Activated CD4-positive, alpha-beta memory T cell treated with anti-CD3 and anti-CD28 coated beads for 36 hours (primary cell): ENCODE measurements at places on chromosomes 6 and 20. TPM values are rescaled to one million over a fixed set of nuclear protein-coding genes. Genes with fewer than 3 reads are reported as not detected.

The SYNGAP1 gene
- 34.3 TPM for total RNA-seq

The FOXC1 gene
- total RNA-seq = 0.05 TPM

The SOD2 gene
- 108 TPM for total RNA-seq

The TRDN gene
- not detected for total RNA-seq

The BCAS4 gene
- 11.0 TPM for total RNA-seq

The MATN4 gene
- 0.70 TPM for total RNA-seq

The COX4I2 gene
- total RNA-seq = not detected

The HAO1 gene
- total RNA-seq = not detected

The SLC17A9 gene
- 9.5 TPM for total RNA-seq

The TTLL9 gene
- total RNA-seq = not detected

The B3GAT2 gene
- 0.05 TPM for total RNA-seq

The ID4 gene
- not detected for total RNA-seq

The DZANK1 gene
- total RNA-seq = 1.6 TPM

The CENPQ gene
- 21.4 TPM for total RNA-seq

The PRDM13 gene
- total RNA-seq = not detected

The PI3 gene
- total RNA-seq = not detected

The TSPO2 gene
- total RNA-seq = not detected

The YWHAB gene
- 280 TPM for total RNA-seq

The DOK5 gene
- total RNA-seq = 0.71 TPM

The SPINT4 gene
- not detected for total RNA-seq

The MAP7 gene
- total RNA-seq = 1.3 TPM

The LRRC73 gene
- total RNA-seq = 0.12 TPM

The EDN3 gene
- 0.10 TPM for total RNA-seq

The SLC44A4 gene
- 0.17 TPM for total RNA-seq

The IRF4 gene
- 705 TPM for total RNA-seq

The DOP1A gene
- 8.8 TPM for total RNA-seq

The TUBB1 gene
- total RNA-seq = not detected

The VSTM2L gene
- not detected for total RNA-seq

The SMIM26 gene
- 56.0 TPM for total RNA-seq

The MRPL2 gene
- total RNA-seq = 91.0 TPM

The MAS1 gene
- not detected for total RNA-seq

The SLC52A3 gene
- total RNA-seq = not detected

The SYS1 gene
- 24.8 TPM for total RNA-seq

The HACE1 gene
- total RNA-seq = 15.0 TPM

The TRIM39 gene
- total RNA-seq = 15.6 TPM
